A549 treated with dexamethasone at 1 μM for 4 hours (cell line): ENCODE measurements at places on chromosomes 5 and 9. TPM values are rescaled to one million over a fixed set of nuclear protein-coding genes. Genes with fewer than 3 reads are reported as not detected.

Gene DRD1
- 0.02 to 0.15 TPM (median 0.06 TPM) in 5 replicates for total RNA-seq

Gene IL13
- 0.07 TPM in 1 of 5 replicates, not detected in the others for total RNA-seq

Gene TLR4
- total RNA-seq: 0.06 to 0.20 TPM (median 0.13 TPM) in 5 replicates

Gene HABP4
- 15.6 to 17.7 TPM (median 15.9 TPM) in 5 replicates for total RNA-seq

Gene C9
- not detected in 5 replicates for total RNA-seq

Gene MCC
- total RNA-seq: 0.12 to 0.38 TPM (median 0.26 TPM) in 5 replicates
